ENCODE measurements at places on chromosomes 5 and 9.
A peak's percentile ranks its signal among the peaks of the same experiment; 100 is the strongest.

DNA sequence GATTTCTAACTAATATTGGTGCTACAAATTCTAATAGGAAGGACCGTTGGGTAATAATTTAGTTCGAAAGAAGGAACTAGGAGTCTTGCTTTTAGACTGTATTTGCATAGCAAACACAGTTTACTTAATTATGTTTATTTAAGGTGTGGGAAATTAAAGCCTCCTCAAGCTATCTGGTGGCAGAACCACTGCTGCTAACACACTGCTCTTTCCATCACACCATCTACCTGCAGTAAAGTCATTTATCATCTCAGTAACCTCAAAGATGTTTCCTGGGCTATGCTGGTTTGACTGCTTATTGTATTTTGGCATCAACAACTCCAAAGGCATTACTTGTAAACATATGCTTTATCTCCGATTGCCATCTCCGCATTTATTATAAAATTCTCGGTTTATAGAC is 114.3 kb downstream of the DEPDC1B start:
- H3K27me3 ChIP-seq, result peaks cover 7% of the 10 kb centered on the region
- H3K36me3 ChIP-seq, result peaks cover 2% of the 10 kb centered on the region
- no peaks in the 10 kb centered on the region for H3K4me1 ChIP-seq
- no peak overlapping the region for H3K4me3 ChIP-seq
- no peak overlapping the region for H3K27ac ChIP-seq

GRCh38 chr5:125023673-125024072 is 277.2 kb upstream of the ZNF608 start:
- H3K27ac ChIP-seq, result no peak overlapping the region
- no peak for DNase-seq
- no peak overlapping the region for H3K4me3 ChIP-seq
- no peaks in the 10 kb centered on the region for H3K4me1 ChIP-seq

GRCh38 chr9:124794902-124795491 is 18.1 kb downstream of the OLFML2A start:
- DNase-seq, result no peak
- H3K27ac ChIP-seq, result no peak overlapping the region
- H3K36me3 ChIP-seq, result no peaks in the 10 kb centered on the region
- peaks cover 29% of the 10 kb centered on the region for H3K27me3 ChIP-seq
- H3K4me3 ChIP-seq, result no peak overlapping the region

DNA sequence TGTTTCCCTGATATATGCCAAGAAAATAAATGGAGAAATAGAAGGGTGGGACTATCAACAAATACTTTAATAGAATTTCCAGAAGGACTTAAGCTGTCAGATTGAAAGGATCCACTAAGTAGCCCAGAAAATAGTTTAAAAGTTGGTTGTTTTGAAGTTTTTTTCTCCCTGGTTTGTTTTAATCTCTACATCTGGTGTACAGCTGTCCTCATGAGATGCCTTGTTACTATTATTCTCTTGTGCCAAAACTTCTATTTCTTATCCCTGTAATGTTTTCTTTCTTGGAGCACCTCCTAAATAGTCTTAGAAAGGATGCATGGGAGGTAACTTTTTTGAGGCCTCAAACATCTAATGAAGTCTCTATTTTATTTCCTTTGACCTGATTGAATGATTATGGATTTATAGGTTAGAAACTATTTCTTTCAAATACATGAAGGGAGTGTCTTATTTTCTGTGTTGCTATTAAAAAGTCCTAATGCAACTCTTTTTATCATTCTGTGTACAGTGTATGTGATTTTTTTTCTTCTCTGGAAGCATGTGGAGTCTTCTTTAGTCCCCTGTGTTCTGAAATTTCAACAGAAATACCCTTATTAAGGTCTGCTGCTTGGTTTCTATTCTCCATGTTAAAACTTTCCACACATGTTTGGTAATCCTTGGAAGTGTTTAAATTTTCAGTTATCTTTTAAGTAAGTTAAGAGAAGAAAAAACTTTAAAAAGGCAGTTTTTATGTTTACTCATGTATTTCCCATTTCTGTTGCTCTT is 140.0 kb upstream of the CDKN2B start:
- peaks cover 5% of the 10 kb centered on the region for H3K27me3 ChIP-seq
- no peak for DNase-seq
- no peak overlapping the region for H3K4me3 ChIP-seq
- H3K27ac ChIP-seq, result peak overlapping the region; percentile 86
- H3K4me1 ChIP-seq, result peaks cover 17% of the 10 kb centered on the region

DNA sequence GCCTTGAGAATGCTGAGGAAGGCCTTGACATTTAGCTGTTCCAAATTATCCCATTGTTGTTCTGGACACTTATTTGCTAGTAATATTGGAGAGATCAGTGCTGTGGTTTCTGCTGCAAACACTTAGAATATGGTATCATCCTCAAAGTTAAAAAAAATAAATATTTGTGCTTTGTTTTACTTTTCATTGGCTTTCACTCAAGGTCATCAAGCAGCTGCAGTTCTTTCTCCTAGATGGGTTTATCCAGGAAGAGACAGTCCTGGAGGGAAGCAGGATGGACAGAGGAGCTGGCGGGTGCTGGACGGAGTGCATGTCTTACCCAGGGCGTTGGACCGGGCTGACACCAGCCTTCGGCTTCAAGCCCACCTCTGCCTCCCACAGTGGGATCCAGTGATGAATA is 193.6 kb downstream of the MTRR start:
- H3K4me1 ChIP-seq, result no peaks in the 10 kb centered on the region
- no peak overlapping the region for H3K4me3 ChIP-seq
- DNase-seq, result no peak

DNA sequence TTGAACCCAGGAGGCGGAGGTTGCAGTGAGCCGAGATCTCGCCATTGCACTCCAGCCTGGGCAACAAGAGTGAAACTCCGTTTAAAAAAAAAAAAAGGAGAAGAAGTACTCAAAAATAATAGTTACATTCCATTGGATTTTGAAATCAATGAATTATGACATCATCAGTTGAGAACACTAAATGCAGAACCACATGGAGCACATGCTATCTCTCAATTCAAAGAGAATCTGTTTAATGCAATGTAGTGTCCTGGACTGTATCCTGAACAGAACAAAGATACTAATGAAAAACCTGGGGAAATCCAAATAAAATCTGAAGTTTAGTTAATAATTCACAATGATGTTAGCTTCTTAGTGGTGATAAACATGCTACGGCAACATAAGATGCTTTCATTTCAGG is 20.3 kb downstream of the CDC14B start:
- no peak overlapping the region for H3K4me3 ChIP-seq
- DNase-seq, result no peak
- H3K27ac ChIP-seq, result no peak overlapping the region
- H3K27me3 ChIP-seq, result peaks cover 2% of the 10 kb centered on the region
- no peaks in the 10 kb centered on the region for H3K36me3 ChIP-seq
- H3K4me1 ChIP-seq, result no peaks in the 10 kb centered on the region

DNA sequence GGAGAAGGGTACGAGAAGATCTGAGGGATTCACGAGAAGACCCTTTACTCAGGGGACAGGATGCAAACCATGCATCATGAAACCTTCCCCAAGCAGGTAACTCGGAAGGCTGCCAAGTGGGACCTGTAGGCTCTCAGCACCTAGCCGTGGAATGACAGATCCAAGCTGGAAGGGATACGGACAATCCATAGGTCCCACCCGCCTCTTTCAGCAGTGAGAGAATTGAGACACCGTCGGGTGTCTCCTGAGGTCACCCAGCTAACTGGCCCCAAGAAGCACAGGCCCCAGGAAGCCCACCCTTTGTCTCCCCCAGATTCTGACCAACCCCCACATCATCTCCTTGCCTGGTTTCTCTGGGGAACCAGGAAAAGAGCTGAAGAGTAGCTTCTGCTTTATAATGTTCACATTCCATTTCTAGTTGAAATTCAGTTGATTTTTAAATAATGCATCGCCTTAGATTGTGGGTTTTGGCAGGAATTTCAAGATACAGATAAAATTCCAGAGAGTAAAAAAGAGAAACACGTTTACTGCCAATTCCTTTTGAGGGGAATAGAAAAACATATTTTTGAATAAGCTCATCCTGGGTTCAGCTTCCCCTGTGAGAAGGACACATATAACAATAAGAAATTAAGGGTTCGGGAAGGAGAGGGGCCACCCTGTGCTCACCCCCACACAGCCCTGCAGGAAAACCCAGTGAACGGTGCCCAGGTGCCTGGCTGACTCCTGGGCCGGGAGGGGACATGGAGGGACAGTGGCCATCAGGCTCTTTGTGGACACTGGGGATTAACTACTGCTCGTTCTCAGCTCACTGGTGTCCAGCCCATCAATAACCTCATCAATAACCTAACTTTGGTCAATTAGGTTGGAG is 51.1 kb downstream of the NSUN2 start:
- no peak overlapping the region for H3K27ac ChIP-seq
- peaks cover 3% of the 10 kb centered on the region for H3K36me3 ChIP-seq
- no peak for DNase-seq
- H3K4me3 ChIP-seq, result no peak overlapping the region
- H3K27me3 ChIP-seq, result peaks cover 88% of the 10 kb centered on the region

GRCh38 chr5:112604732-112605630 is 132.7 kb upstream of the APC start:
- DNase-seq, result no peak
- peaks cover 2% of the 10 kb centered on the region for H3K4me1 ChIP-seq
- peaks cover 69% of the 10 kb centered on the region for H3K27me3 ChIP-seq

GRCh38 chr9:89467278-89467625 is 30.7 kb downstream of the SEMA4D start:
- peaks cover 91% of the 10 kb centered on the region for H3K4me1 ChIP-seq
- H3K27ac ChIP-seq, result peak overlapping the region; percentile 99
- H3K36me3 ChIP-seq, result peaks cover 6% of the 10 kb centered on the region
- peak overlapping the region; percentile 88 for H3K4me3 ChIP-seq

DNA sequence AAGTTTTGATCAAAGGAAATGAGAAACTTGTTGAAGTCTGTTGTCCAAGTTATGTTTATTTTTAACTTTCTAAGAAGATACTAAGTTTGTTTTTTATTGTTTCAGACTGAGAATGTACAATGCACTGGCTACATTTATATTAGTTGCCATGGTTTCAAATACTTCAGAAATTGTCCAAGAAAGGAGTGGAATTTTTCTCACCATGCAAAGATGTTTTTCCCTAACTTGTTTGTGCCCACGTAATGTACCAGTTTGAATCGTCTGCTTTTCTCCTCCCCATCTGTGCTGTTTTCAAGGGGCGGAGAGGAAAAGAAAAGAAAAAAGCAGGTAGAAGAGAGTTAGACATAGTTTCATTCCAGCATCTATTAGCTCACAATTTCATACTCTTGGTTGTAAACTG is 407.0 kb downstream of the KCTD16 start:
- no peak overlapping the region for H3K4me3 ChIP-seq
- H3K36me3 ChIP-seq, result no peaks in the 10 kb centered on the region
- H3K27me3 ChIP-seq, result no peaks in the 10 kb centered on the region

- H3K4me1 ChIP-seq, result no peaks in the 10 kb centered on the region
- H3K27me3 ChIP-seq, result no peaks in the 10 kb centered on the region
- H3K27ac ChIP-seq, result no peak overlapping the region
- H3K36me3 ChIP-seq, result no peaks in the 10 kb centered on the region
- no peak for DNase-seq
- H3K4me3 ChIP-seq, result no peak overlapping the region
Measured at GRCh38 chr9:107696302-107696701, 206.7 kb upstream of the KLF4 start.

- peaks cover 6% of the 10 kb centered on the region for H3K4me1 ChIP-seq
- peak overlapping the region; percentile 95 for H3K4me3 ChIP-seq
- no peak for DNase-seq
Measured at GRCh38 chr9:33510262-33511183, 13.5 kb upstream of the ANKRD18B start.

GRCh38 chr9:84856181-84856632 is 186.7 kb downstream of the NTRK2 start:
- no peaks in the 10 kb centered on the region for H3K4me1 ChIP-seq
- no peak for DNase-seq
- H3K27me3 ChIP-seq, result peaks cover 3% of the 10 kb centered on the region
- no peak overlapping the region for H3K4me3 ChIP-seq
- no peak overlapping the region for H3K27ac ChIP-seq
- no peaks in the 10 kb centered on the region for H3K36me3 ChIP-seq

DNA sequence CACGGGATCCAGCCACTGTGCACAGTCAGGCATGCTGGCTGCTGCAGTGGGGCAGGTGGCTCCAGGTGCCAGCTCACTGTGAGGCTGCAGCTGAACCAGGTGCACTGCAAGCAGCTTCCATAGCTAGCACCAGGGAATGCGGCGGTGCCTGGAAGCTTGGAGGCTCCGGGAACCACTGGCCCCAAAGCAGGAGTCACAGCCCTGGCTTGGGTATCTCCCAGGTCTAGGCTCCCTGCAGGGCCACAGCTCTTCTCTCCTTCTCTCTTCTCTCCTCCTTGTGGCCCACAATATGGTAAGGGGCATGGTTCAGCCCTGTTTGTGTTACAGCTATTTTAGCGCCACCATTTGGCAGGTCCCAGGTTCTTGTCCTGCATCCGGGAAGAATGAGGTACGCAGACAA is 6.7 kb upstream of the MTMR12 start:
- no peaks in the 10 kb centered on the region for H3K4me1 ChIP-seq
- H3K27ac ChIP-seq, result peak overlapping the region; percentile 24
- H3K27me3 ChIP-seq, result no peaks in the 10 kb centered on the region
- H3K36me3 ChIP-seq, result no peaks in the 10 kb centered on the region
- DNase-seq, result no peak

DNA sequence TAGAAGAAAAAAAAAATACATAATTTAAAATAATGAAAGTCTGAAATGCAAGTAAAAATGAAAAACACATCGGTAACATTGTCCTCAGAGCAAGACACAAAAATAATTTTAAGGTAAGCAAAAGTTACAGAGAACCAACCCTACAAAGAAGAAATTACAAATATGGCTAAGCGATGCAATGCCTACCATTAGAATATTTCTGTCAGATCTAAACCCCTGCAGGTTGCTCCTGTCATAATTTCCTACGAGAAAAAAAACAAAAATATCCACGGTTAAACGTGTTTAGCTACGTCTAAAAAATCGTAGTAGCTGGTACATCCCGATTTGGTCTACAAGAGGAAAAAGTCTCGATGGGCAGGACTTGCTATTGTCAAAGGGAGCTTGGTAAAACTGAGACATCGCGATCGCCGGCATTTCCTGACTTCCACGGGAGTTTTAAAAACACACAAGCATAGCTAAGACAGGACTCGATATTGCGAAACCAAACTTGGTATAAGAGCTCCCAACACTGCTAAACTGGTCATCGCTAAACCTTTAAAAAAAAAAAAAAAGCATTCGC is 1.1 kb upstream of the ANXA2R start:
- DNase-seq, result no peak
- peak overlapping the region; percentile 99 for H3K4me3 ChIP-seq
- H3K27me3 ChIP-seq, result no peaks in the 10 kb centered on the region
- no peaks in the 10 kb centered on the region for H3K36me3 ChIP-seq
- peak overlapping the region; percentile 99 for H3K27ac ChIP-seq
- peaks cover 32% of the 10 kb centered on the region for H3K4me1 ChIP-seq
